Umbilical cord (tissue), 2 donors: ENCODE measurements at places on chromosomes 6 and 20. TPM values are rescaled to one million over a fixed set of nuclear protein-coding genes. Genes with fewer than 3 reads are reported as not detected.

The PIM1 gene
- total RNA-seq, result 52.0 TPM

The TOMM34 gene
- 7.2 TPM for total RNA-seq

The LY6G6F gene
- not detected for total RNA-seq

The EPB41L1 gene
- total RNA-seq, result 7.5 TPM

The CASS4 gene
- total RNA-seq, result 2.2 TPM

The LSM14B gene
- 42.6 TPM for total RNA-seq

The PNPLA1 gene
- total RNA-seq, result 1.4 TPM

The RAB44 gene
- not detected for total RNA-seq

- no peak for DNase-seq
Observed at GRCh38 chr20:53834062-53834442, 236.3 kb downstream of the BCAS1 start.

DNA sequence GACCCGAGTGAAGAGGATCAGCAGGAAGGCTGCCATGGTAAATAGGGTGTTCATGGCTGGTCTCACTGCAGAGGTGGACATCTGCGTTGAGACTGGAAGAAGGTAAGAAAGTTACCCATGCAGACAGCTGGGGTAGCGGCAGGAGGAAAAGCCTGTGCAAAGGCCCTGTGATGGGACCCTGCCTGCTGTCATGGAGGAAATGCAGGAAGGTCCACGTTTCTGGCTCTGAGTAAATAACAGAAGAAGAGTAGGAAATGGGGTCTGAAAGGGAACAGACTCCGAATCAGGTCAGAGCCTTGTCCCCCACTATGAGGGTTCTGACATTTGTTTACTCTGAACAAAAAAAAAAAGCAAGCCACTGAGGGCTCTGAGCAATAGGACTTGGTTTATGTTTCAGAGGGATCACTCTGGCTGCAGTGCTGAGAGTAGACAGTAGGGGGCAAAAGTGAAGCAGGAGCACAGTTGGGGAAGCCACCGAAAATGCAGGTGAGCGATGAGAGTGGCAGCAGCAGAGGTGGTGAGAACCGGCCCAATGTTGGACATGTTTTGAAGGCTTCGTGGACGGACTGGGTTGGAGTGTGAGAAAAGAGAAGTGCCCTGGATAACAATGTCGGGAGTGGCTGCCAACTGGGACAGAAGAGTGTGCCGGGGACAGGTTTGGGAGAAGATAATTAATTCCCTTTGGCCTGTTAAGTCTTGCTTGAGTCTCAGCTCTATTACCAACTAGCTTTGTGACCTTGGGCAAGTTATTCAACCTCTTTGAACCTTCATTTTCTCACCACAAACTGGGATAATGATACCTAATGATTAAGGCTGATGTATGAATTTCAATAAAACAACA lies 57.9 kb upstream of the MAP7 start:
- peak; percentile 61 for DNase-seq

DNA sequence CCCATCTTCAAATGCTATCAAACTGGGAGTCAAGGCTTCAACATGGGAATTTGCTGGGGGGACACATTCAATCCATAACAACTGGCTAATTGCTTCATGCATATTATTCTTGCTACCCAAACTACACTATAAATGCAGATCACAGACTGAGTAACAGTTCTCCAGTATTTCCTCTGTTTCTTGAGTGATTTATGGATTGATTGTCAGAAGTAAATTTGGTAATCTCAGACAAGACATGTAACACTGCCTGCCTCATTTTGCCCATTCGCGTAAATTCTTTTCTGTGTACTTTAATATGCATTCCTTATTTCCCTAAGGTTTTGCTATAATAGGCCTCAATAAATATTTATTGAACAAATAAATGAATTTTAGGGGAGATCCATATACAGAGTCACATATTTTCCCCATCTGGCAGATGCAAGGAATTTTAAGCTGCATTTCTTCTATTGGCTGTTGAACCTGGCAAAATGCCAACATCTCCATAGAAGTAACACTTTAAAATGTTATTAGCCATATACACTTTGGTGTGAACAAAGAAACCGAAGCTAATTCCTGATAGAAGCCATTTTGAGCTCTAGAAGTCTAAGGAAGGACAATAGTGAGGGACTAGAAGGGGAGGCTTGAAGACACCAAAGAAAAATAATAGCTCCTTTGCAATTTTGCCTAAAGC lies 98.2 kb downstream of the QRSL1 start:
- DNase-seq, result no peak

- no peak for DNase-seq
Observed at GRCh38 chr20:21100578-21101452, 5.3 kb downstream of the LINC00237 start.

GRCh38 chr20:4344670-4345069 lies 329.3 kb upstream of the RNF24 start:
- DNase-seq, result no peak

- no peak for DNase-seq
Observed at GRCh38 chr6:133965817-133966360, 12.9 kb downstream of the TBPL1 start.
